ENCODE measurements at places on chromosomes 11 and 22.

DNA sequence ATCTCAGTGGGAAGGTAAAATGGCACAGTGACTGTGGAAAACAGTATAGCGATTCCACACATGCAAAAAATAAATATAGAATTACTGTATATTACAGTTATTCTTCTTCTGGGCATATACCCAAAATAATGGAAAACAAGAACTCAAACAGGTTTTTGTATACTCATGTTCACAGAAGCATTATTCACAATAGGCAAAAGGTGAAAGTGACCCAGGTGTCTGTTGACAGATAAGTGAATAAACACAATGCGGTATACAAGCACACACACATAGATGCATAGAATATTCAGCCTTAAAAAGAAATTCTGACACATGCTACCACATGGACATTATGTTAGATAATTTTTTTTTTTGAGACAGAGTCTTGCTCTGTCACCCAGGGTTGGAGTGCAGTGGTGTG, 233.0 kb downstream of the SWAP70 start:
- H3K36me3 ChIP-seq: peaks cover 11% of the 10 kb centered on the region
- no peak overlapping the region for H3K4me3 ChIP-seq
- no peaks in the 10 kb centered on the region for H3K4me1 ChIP-seq
- no peaks in the 10 kb centered on the region for H3K27me3 ChIP-seq
- no peak for DNase-seq
- no peak overlapping the region for H3K27ac ChIP-seq

- no peak overlapping the region for H3K27ac ChIP-seq
- H3K36me3 ChIP-seq: no peaks in the 10 kb centered on the region
- H3K4me3 ChIP-seq: no peak overlapping the region
- peaks cover 35% of the 10 kb centered on the region for H3K27me3 ChIP-seq
Measured at GRCh38 chr22:22057617-22058378, 75.2 kb upstream of the TOP3B start.

GRCh38 chr11:71433648-71434450, 14.3 kb downstream of the DHCR7 start:
- peaks cover 21% of the 10 kb centered on the region for H3K36me3 ChIP-seq
- H3K27me3 ChIP-seq: no peaks in the 10 kb centered on the region
- DNase-seq: no peak
- H3K27ac ChIP-seq: no peak overlapping the region
- H3K4me1 ChIP-seq: no peaks in the 10 kb centered on the region

DNA sequence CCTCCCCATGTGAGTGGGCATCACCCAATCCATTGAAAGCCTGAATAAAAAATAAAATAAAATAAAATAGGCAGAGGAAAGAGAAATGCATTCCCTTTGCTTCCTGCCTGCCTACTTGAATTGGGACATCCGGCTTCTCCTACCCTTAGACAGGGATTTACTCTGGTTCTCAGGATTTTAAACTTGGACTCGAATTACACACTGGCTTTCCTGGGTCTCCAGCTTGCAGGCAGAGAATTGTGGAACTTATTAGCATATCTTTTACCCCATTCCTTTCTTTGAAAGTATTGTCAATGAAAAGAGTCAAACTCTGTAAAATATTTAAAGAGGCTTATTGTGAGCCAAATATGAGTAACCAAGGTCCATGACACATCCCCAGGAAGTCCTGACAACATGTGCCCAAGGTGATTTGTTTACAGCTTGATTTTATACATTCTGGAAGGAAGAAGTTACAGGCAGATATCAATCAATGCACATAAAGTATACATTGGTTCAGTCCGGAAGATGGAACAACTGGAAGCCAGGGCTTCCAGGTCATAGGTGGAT, 78.4 kb upstream of the CCDC90B start:
- no peak overlapping the region for H3K4me3 ChIP-seq
- H3K36me3 ChIP-seq: no peaks in the 10 kb centered on the region
- no peak overlapping the region for H3K27ac ChIP-seq

DNA sequence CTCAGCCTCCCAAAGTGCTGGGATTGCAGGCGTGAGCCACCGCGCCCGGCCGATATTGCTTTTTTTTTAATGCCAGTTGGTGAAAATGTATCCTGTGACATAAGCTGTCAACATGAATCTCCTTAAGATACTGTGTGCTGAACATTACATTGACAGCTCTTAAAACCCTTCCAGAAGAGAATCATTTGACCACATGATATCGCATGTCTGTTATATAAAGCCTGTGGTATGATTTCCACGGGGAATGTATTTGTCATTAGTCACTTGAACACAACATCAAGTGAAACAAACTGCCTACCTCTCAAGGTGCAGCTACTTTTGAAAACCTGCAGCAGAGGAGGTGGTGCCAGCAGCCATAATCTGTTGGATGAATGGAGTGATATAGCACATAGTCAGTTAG, 67.0 kb downstream of the BCL2L13 start:
- peaks cover 21% of the 10 kb centered on the region for H3K4me1 ChIP-seq
- H3K27me3 ChIP-seq: no peaks in the 10 kb centered on the region
- peaks cover 18% of the 10 kb centered on the region for H3K36me3 ChIP-seq
- DNase-seq: no peak
- no peak overlapping the region for H3K27ac ChIP-seq

- H3K27ac ChIP-seq: no peak overlapping the region
- no peak overlapping the region for H3K4me3 ChIP-seq
- no peak for DNase-seq
- H3K27me3 ChIP-seq: peaks cover 6% of the 10 kb centered on the region
Measured at GRCh38 chr11:125343718-125344131, 152.3 kb downstream of the FEZ1 start.

DNA sequence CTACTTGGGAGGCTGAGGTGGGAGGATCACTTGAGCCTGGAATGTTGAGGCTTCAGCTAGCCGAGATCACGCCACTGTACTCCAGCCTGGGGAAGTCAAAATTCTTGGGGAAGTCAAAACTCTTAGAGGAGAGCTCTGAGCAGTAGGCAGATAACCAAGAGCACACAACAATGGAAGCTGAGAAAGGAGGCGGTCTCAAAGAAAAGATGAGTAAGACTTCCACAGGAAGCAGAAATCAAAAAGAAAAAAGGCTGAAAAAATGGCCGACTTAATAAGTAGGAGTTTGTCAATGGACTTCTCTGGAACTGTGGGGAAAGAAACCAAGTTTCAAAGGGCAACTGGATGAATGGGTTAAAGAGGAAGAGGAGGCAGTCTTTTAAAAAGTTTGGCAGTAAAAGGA, 32.1 kb downstream of the RAB30 start:
- peak overlapping the region; percentile 49 for H3K27ac ChIP-seq
- H3K36me3 ChIP-seq: peaks cover 6% of the 10 kb centered on the region
- H3K4me1 ChIP-seq: peaks cover 37% of the 10 kb centered on the region
- no peaks in the 10 kb centered on the region for H3K27me3 ChIP-seq
- no peak overlapping the region for H3K4me3 ChIP-seq

- H3K36me3 ChIP-seq: no peaks in the 10 kb centered on the region
- DNase-seq: peak; percentile 54
- H3K4me1 ChIP-seq: peaks cover 9% of the 10 kb centered on the region
- H3K27ac ChIP-seq: no peak overlapping the region
- H3K27me3 ChIP-seq: no peaks in the 10 kb centered on the region
Measured at GRCh38 chr22:44702479-44703198, 635 bp downstream of the PRR5 start.
